ENCODE measurements at places on chromosomes 11 and 22.

- DNase-seq, result peak; percentile 1
These were observed 17.4 kb downstream of the FXYD6 start for GRCh38 chr11:117859061-117859460.

DNA sequence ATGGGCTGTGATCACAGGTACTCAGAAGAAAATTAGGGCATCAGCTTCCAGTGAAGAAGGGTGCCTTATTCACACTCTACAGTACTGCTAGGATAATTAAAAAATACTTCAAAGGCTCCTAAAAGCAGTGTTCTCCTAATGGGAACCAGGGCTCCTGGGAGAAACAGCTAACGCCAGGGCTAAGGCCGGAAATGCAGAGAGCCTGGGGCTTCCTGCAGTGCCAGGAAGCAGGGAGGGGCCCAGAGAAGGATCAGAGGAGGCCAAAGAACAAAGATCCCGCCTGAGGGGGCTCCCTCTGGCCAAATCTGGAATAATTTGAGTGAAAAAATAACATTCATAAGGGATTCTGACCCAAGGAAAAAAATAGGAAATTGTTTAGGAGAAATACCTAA lies 27.5 kb downstream of the TOLLIP start:
- no peak for DNase-seq

GRCh38 chr11:87473174-87473573 lies 435.4 kb downstream of the TMEM135 start:
- DNase-seq, result peak; percentile 45

DNA sequence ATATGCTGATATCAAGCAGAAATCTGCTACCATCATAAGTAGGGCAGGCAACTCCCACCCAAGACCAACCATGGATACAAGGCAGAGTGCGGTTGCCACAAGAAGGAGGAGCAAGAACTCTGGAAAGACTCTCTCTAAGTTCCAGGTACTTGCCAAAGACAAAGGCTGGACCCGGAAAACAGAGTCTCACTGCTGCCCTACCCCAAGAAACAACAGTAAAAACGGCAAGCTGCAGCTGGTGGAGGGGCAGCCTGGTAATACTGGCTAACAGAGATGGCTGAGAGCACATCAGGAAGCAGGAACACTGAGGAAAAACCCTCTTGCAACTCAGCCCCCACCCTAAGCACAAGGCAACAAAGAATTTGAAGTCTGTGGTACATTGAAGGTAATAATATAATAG lies 27.7 kb upstream of the NXPE2 start:
- no peak for DNase-seq

GRCh38 chr11:106457727-106458126 lies 380.3 kb downstream of the AASDHPPT start:
- no peak for DNase-seq

- no peak for DNase-seq
These were observed 3.2 kb upstream of the CACNA1I start for GRCh38 chr22:39567135-39567946.

DNA sequence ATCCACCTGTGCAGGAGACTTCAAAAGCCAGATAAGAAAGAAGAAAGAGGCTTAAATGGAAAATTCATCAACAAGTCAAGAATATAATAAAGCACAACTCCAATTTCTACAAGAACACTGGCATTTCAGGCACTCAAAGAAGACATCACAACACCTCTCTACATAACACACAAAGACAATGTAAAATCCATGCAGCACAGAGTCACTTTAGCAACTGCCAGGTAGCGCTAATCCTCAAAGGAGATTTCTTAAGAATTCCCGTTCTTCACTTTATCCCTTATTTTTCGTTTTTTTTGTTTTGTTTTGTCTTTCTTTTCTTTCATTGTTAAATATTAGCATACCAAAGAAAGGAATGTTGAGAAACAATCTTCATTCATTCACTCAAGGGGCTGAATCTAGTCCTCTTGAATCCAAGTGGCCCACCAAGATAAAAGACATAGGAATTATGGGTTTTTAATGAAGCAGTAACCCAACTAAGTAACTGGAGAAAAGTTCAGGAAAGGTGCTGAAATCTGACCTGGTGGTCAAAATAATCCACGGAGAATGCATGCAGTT lies 95.0 kb downstream of the CADM1 start:
- DNase-seq, result no peak

GRCh38 chr22:24421428-24421931 lies 5.9 kb upstream of the ADORA2A start:
- DNase-seq, result no peak

DNA sequence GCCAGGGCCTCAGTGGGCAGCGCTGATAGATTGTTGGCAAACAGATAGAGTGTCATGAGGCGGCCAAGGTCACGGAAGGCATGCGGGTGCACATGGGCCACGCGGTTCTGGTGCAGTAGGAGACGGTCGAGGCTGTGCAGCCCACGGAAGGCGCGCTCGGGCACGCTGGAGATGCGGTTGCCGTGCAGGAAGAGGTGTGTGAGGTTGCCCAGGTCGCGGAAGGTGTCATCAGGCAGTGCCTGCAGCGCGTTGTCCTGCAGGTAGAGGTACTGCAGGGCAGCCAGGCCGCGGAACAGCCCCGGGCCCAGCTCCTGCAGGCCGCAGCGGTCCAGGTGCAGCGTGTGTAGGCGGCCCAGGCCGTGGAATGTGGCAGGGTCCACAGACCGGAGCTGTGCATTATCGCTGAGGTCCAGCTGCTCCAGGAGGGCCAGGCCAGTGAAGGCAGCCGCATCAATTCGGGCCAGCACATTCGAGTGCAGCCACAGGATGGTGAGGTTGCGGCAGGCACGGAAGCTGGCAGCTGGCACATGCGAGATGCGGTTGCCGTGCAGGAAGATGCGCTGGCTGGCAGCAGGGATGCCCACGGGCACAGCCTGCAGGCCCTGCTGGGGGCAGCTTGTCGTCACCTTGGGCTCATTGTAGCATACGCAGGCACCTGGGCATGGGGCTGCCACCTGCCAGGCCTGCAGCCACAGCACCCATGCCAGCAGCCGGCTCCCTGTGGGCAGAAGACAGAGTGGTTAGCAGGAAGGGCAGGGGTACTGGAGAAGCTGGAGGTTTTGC lies 25.5 kb downstream of the RTN4R start:
- no peak for DNase-seq

DNA sequence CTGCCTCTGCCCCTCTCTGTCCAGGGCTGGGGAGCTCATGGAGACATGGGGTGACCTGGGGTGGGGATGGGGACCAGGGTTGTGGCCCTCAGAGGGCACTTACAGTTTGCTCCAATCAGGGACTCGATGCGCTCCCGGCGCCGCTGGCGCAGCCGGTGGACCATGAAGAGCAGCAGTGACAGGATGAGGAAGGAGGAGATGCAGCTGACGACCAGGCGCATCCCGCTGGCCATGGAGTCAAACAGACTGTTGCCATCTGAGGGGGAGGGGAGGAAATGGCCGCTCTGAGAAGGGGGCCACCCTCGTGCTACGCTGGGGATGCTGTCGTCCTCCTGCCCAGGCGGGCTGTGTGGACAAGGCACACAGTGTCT lies 80.5 kb downstream of the DGCR2 start:
- peak; percentile 23 for DNase-seq

- no peak for DNase-seq
These were observed 27.2 kb upstream of the RASL10A start for GRCh38 chr22:29342577-29343312.
